ENCODE measurements at places on chromosomes 16 and 17.

GRCh38 chr16:50306287-50306686 lies 39.9 kb downstream of the ADCY7 start:
- DNase-seq: no peak

DNA sequence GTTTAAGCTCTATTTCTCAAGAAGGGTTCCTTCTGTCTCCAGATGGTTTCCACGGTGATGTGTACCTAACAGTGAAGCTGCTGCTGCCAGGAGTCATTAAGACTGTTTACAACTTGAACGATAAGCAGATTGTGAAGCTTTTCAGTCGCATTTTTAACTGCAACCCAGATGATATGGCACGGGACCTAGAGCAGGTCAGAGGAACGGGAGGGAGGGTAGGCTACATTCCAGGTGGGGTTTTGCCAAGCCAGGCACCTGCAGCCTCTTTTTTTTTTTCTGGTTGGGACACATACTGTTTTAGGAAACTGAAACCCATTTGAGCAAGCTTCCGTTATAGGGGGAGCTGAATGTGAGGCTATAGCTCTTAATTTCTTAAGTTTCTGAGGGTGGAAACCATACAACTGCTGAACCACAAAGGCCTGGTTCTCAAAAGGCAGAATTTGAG lies 10.6 kb downstream of the LIG3 start:
- DNase-seq: no peak

DNA sequence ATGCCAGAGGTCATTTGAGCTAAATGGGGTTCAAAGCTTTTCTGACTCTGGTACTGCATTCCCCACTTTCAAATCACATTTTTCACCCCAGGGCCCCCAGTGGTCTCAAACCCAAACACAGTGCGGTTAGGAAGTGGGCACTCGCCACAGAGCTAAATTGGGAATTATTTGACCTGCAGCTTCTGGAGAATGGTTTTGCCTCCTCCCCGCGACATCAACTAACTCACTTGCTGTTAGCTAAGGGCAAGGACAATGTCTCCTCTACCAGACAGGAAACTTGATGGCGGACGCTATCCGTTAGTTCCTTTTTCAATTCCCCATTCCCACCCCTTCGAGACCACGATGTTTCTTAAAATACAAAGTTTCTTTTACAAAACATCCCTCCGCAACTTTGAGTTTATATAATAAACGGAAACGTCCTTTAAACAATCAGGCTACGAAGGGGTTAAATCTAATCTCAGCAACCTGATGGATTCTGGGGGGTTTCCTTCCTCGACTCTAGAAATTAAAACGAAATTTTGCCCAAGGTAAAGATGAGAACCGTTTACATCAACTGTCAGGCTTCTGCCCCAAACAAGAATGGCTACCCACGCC lies 500 bp upstream of the KAT7 start:
- DNase-seq: no peak

DNA sequence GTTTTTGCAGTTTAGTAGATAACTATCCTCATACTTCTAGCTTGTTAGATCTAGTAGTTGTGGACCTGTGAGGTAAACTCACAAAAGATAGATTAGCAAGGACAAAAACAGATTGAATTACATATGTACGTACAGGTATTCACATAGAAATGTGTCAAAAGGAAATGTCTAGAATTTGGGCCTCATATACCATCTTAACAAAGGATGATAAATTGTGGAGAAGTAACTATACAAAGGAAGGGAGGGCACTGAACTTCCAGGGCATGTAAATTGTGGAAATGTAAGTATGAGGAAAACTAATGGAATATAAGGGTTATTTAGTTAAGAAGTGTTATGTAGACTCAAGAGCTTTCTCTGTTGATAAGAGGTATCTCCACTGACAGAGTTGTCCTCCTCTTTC lies 477.3 kb downstream of the KCNJ2 start:
- no peak for DNase-seq

- no peak for DNase-seq
Measured at GRCh38 chr17:75685499-75685898, 18.4 kb downstream of the SAP30BP start.

DNA sequence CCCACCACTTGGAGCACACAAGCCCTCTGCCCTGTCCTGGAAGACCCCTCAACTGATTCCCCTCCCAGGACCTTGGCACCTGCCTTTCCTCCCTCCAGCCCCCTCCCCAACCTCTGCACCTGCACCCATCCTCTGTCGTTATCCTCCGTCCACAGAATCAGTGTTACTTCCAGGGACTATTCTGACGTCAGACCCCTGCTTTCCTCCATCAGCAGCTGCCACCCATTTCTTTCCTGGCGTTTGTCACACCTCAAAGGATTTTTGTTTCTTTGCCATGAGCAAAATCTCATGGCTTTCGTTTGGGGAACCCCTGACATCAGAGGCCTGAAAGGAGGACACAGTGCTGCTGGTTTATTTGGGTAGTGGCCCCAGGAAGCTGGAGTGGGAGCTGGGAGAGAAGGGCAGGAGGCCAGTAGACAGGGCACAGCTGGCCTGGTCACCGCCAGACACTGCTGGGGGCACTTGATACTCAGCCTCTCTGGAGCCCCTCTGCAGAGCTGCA lies 68.4 kb downstream of the SOCS1 start:
- no peak for DNase-seq

DNA sequence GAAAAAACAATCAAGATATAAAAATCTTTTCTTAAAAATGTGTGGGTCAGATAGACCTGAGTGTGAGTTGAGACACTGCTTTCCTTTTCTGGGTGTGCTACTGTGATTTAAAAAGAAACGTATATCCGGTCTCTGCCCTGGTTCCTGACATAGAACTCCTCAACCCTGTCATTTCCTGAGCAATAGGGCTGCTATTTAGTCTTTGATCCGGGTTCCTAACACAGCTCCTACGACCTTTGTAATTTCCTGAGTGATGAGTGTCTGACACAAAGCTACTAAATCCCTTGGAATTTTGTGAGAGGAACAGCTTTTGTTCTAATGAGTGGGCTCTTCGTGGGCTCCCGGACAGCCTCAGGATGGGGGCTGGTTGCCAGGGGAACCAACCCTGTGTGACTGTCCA lies 93.9 kb upstream of the FA2H start:
- DNase-seq: no peak

DNA sequence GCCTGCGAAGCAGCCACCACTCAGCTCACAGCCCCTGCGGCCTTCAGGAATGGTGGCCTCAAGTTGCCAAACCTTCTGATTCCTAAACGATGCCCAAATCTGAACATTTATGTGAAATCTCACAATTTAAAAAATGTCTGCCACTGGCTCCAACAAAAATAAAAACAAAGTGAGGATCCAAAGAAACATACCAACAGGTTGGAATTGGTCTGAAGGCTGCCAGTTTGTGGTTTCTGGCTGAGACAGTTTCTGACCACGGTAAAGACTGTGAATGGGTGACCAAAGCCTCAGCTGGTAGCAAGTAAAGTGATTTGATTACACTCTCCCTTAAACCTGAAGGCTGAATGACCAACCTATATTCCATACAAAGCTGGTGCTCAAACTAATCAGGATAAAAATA lies 24.9 kb downstream of the LITAFD start:
- DNase-seq: no peak
